Daoy (cell line): ENCODE measurements at places on chromosomes 12 and 14.
A peak's percentile ranks its signal among the peaks of the same experiment; 100 is the strongest.

- no peak for DNase-seq
Observed at GRCh38 chr14:75223664-75224154, 47.3 kb upstream of the TMED10 start.

DNA sequence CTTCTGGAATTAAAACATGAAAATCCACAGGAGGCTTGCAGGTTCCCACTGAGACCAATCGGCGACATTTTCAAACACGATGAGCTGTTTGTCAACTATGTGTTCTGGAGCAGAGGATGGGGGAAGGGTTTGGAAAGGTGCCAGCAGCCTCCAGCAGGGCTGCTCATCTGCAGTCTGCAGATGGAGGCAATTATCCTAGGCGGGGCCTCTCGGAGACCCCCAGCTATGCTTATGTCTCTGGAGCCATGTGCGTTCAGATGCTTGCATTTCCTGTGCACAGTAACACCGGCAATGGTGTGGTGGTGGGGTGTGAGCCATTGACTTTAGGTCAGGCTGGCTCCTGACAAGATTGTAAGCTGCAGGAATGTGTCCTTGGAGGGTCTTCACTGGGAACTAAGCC is 51.7 kb downstream of the RPH3A start:
- peak; percentile 69 for DNase-seq

DNA sequence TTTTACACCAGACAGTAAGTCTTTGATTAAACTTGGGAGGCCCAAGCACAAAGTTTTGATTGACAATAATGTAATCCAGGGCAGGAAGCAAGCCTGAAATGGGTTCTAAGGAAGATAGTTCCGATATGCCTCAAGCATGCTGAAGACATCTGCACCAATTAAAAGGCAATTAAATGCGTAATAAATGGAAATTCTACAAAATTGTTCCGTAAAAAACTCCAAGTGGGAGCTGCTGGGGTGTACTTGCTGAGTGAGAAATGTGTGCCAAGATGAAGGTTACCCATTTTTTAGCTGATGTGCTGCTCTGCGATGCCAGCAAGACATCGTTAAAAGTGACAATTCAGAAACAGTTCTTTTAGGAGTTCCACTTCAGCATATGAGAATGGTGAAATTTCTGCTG is 146.3 kb upstream of the GZMB start:
- no peak for DNase-seq

DNA sequence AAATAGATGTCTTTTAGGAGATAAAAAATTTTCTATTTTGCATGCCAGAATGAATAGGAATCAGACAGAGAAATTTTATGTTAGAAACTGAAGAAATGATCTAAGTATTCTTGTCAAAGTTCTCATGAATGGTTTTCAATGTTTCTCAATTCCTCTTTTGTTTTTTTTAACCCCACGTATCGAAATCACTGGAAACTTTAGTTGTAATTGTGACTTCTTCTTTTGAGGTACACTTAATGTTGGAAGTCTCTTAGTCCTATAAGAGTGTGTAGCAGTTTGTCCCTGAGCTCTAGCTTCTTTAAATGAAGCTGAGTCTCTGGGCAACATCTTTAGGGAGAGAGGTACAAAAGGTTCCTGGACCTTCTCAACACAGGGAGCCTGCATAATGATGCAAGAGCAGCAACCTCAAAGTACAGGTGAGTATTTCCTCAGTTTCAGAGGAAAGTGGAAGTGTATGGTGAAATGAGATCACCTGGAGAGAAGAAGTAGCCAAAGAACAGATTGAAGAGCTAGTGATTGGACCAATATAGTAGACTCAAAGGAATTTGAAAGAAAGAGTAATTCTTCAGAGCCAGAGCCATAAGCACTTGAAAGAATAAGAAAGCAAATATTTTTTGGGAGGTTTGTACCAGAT is at the start of gene CLEC6A:
CLEC6A (plus strand) TSS at position 236 of the 634 bp plus-strand sequence; CDS start at position 386, 150 bp downstream.
- DNase-seq: no peak

- DNase-seq: no peak
Observed at GRCh38 chr14:55131370-55132137, 2.5 kb downstream of the LGALS3 start.

DNA sequence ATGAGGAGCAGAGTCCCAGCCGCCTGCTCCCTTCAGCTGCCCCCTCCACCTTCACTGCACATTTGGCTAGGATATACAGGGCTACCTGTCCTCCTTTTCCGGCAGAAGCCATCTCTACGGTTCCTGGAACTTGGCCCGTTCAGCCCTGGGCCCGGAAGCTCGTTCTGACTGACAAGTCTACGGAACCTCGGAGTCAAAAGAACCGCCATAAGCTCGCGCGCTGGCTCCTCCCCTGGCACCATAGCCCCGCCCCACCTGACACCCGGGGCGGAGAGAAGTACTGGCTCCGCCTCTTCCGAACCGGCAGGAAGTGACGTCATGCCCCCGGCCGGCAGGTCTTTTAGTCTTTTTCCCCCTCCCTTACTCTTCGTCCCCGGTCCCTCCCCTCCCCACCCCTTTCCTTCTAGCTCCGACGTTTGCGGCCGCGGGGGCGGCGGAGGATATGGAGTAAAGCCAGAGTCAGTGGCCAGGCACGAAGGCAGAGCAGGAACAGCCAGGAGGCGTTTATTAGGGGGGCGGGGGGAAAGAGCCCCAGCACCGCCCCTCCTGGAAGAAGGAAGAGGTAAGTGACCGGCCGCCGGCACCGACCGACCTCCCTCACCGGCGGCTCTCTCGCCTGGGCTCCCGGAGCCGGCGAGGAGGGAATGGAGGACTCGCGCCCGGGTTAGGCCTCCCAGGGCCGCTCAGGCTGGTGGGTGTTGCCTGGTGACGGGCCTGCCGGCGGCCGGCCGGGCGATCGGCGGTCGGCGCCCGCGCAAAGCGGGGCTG is at the start of the genes DEPDC4 and SCYL2:
DEPDC4 (minus strand) TSS at position 245 of the 768 bp plus-strand sequence; CDS start at position 242, 3 bp downstream.
SCYL2 (plus strand) TSS at position 343 of the 768 bp plus-strand sequence. CDS start 15,794 bp downstream, outside the sequence.
- peak; percentile 97 for DNase-seq

GRCh38 chr12:125262851-125263250 is 197.6 kb downstream of the AACS start:
- DNase-seq: no peak
